ENCODE measurements at places on chromosomes 5 and 9.

DNA sequence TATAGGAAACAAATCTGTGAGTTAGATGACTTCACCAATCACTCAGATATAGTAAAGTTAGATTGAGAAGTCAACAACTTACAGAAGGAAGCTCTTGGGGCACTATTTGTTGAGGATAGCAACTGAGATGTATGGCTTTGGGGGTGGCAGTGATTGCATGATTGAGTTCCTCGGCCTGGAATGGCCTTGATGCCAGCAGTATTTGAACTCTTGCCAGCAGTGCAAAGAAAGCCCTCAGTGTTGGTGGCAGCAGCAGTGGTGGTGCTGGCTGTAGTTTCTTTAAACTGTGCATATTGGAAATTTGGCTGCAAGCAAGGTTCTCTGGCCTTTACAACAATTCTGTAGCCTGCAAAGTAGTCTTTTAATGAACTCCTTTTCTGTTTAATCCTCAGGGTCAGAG, 41.4 kb upstream of the PJA2 start:
- DNase-seq: no peak

- peak; percentile 98 for DNase-seq
These were observed 12.6 kb upstream of the SPARC start for GRCh38 chr5:151699071-151699901.

GRCh38 chr9:15310107-15310850, 3.3 kb upstream of the TTC39B start:
- no peak for DNase-seq

DNA sequence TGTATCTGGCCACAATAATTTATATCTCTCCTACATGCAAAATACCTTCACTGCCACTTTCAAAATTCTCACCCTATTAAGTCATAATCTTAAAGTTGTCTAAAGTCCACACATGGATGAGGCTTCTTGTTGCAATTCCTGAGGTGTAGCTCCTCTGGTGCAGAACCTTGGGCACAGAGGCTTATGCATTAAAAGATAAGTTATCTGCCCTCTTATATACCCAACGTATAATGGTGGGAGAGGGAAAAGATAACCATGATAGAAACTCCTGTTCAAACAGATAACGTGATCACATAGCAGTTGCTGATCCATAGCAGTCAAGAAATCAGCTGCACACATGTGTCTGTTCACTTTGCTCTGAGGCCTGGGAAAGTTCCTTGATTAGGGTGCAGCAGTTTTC, 1767.0 kb downstream of the MAT2B start:
- DNase-seq: no peak

DNA sequence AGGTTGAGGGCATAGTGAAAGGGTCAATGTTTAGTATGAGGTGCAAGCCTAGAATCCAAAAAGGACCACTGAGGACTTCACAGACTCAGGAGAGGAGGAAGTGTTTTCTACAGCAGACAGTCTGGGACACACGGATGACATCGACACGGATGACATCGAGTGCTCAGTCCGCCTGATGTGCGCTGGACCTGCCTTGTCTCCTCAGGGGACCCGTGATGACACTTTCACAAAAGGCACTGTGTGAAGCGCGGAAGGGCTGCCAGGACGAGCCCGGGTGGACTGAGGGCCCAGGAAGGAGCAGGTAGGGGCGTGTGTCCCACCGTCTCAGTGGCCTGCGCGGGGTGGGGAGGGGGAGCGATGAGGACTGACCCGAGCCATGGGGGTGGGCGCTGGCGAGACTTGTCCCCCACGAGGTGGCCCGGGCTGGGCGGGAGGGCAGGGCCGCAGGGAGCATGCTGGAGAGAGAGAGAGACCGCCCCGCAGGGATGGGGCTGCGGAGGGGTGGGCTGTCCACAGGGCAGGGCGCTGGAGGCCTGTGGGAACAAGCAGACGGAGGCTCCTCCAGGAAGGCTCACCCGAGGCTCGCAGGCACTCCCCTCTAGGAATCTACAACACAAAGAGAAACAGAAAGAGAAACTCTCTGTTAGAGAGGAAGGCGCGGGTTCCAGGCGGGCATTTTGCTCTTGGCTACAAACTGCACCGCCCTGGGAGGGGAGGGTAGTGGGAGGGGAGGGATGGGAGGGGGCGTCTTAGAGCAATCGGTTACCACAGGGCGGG, 54.9 kb downstream of the USP20 start:
- DNase-seq: no peak

DNA sequence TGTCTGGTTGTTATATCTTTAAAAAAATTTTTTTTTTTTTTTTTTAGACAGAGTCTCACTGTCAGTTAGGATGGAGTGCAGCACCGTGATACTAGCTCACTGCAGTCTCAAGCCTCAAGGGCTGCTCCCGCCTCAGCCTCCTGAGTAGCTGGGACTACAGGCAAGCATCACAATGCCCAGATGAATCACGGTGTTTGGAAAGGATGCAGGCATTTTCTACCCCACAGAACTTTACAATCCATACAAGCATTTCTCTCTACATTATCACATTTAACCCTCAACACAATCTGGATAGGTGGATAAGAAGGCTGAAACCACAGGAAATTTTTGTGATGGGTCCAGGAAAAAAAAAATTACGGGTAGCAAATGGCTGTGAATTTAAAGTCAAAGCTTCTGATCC, 5.8 kb upstream of the PCA3 start:
- DNase-seq: no peak

- DNase-seq: no peak
These were observed 92.8 kb downstream of the SNX18 start for GRCh38 chr5:54610197-54610944.

DNA sequence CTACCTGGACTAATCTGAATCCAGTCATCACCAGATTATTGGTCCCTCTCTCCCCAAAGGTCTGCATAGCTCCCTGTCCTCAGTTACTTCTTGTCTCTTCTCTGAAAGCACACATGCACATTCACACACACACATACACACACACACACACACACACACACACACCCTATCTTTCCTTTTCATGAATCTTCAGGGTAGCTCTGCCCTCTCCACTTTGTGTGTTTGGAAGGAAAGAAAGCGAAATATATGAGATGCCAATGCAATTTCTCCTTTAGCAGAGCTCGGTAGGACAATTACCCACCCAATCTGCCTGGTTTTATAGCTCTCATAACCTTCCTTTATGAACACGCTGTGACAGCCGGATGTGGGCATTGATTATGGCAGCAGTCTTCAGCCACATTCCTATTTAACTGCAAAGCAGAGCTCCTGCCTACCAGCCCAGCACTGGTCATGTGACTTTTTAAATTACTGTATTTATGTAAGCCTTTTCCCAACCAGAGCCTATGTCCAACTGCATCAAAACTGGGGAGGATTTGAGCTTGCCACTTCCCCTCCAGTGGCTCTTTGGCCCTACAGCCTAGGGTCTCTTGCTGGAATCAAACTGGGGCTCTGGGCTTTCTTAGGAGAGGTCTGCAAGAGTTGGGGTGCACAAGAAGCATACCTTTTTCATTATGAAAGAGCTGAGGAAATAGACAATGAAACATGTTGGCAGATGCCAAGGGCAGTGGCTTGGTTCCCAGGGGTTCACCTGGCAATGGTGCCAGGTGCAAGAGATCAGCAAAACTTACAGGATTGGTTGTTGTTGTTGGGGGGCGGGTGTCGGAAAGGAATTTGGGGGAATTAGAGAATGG, 20.8 kb upstream of the MATR3 start:
- peak; percentile 24 for DNase-seq

DNA sequence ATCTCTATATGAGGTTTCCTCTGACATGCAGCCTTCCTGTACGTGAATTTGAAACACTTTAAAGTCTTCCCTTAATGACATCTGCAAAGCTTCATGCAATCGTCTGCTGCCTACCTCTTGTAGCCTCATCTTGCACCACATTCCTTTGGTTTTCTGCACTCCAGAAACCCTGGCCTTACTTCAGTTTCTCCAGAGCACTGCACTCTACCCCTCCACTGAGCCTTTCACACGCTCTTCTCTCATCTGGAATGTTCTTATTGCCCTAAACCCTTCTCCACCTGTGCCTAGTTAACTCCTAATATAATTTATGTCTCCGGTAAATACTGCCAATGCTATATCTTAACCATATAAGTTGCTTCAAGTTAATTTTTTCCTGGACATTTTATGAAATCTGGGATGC, 168.8 kb upstream of the SLC27A6 start:
- DNase-seq: no peak

DNA sequence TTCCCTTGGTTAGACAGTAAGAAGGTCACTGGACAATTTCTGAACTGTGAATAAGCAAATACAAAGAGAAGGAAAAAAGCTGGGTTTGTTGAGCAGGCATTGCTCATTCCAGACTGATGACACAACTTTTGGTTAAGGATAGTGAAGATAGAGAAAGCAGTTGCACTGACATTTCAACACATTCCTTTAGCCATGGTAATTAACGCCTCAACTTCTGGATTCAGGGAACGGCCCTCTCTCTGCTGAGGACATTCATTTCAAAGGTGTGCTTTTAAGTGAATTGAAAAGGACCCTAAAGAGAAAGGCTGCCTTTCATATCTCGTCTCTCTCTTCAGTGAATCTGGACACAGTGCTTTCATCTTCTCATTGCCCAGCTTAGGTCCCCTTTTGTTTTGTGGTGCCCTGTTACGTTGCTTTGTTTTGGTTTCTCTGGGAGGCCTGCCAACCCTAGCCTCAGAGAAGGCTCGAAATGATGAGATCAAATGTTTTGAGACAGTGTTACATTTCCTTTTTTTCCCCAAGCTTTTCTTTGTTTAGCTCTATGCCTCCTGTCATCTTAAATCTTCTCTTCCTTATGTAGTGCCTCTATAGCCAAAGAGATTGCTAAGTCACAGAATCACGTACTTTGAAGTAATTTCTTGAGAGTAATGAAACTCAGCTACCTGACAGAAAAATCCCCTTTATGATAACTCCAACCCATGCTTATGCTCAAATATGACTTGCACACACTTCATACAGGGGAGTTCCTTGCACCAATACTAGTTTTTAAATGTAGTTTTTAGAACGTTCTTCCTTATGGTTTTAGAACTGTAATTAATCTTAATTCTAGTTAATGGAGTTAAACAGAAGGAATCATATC, 94.4 kb upstream of the IFNE start:
- peak; percentile 79 for DNase-seq

DNA sequence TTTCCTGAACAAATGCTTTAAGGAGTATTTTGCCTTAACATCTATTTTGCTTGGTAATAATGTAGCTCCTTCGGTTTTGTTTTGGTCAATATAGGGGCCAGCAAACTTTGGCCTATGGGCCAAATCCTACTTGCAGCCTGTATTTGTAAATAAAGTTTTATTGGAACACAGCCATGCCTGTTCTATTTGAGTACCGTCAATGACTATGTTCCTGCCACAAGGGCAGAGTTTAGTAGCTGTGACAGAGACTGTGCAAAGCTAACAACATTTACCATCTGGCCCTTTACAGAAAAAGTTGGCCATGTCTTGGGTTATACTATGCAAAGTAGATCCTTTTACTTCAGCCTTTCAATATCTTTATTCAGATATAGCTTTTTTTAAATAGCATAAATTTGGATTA, 113.4 kb downstream of the NR3C1 start:
- no peak for DNase-seq

- no peak for DNase-seq
These were observed 34.7 kb upstream of the POMT1 start for GRCh38 chr9:131468031-131468430.

DNA sequence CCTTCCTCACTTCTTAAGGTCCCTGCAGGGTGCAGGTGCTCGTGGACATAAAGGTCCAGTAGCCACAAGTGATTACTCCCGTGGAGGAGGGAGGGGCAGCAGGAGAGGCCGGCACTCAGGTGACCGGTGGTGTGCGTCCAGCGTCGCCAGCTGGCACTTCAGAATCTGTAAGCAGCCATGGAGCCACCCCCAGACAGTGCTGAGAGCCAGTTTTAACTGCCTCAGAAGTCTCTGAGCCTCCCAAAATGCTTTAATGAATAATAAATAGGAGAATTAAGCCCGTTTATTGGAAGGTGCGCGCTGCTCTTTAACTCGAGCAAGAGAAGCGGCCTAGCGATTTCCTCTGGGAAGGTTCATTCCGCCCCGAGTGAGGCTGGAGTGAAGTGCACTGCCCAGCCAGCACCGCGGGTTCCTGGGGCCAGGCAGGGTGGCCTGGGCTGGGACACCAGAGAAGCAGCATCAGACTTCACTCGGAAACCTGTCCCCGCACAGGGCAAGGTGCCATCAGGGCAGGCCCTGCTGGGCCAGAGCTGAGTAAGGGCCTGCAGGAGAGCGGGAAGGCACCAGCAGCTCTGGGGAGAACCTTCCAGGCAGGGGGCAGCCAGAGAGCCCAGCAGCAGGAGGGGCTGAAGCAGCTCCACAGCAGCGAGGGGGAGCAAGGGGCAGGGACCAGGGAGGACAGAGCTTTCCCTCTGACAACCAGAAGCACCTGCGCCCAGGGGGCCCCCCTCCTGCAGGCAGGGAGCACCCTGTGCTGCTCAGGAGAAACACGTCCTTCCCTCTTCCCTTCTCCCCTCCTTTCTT, 61.2 kb downstream of the VAV2 start:
- DNase-seq: no peak

DNA sequence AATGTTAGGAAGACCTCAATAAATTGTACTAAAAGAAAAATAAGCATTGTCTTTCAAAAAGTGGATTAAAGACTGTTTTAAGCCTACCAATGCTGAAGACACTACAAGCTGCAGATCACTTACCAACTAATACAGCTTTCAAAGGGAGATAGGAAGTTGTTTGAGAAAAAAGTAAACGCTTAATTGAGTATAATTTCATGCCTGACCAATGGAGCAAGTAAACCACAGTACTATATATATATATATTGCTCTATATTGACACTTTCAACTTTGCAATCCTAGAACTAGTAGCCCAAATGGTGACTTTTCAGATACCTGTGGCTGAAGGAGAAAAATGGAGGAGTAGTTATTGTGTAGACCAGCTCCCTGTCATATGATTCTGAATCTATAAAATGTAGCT, 85.7 kb downstream of the FREM1 start:
- DNase-seq: no peak

- DNase-seq: no peak
These were observed 210.4 kb upstream of the SLC30A5 start for GRCh38 chr5:68883436-68883835.

- DNase-seq: no peak
These were observed 76.0 kb upstream of the FSTL4 start for GRCh38 chr5:133688391-133688790.

DNA sequence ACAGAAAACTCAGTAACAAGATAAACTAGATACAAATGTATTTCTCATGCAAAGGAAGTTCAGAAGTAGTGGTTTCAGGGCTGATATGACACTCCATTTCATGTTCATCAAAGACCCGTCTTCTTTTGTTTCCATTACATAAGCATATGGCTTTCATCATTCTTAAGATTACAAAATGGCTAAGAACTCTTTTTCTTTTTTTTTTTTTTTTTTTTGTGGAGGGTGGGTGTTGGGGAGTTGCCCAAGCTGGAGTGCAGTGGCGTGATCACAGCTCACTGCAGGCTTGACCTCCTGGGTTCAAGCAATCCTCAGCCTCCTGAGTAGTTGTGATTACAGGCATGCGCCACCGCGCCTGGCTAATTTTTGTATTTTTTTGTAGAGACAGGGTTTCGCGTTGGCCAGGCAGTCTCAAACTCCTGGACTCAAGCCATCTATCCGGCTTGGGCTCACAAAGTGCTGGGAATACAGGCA, 22.0 kb upstream of the PTBP3 start:
- no peak for DNase-seq

GRCh38 chr5:59833448-59833847, 60.1 kb downstream of the PDE4D start:
- no peak for DNase-seq

Data from GM04504 (cell line).